ENCODE measurements at places on chromosomes 11 and 22.

DNA sequence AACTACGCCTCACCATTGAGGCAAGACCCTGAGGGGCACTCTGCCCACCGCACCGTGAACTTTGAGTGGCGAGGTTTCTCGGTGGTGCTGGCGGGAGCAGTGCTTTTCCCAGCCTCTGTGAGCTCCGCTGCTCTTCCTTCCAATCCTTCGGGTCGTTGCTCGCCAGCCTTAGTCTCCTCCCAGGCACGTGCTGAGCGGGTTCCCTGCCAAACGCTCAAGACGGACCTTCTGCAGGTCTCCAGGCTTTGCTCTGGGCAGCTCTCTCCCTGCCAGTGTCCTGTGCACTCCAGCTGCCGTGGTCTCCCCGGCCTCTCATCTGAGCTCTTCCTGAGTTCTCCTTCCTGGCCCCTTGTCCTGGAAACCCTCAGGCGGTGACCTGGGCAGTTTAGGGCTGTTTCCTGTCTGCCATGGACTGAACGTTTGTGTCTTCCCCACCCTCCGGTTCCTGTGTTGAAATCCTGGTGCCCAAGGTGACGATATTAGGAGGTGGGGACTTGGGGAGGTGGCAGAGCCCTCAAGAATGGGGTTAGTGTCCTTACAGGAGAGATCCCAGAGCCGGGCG lies 11.2 kb upstream of the MUC6 start:
- no peak for DNase-seq

- DNase-seq = no peak
These were observed 633.0 kb downstream of the TBC1D22A start for GRCh38 chr22:47395481-47395880.

DNA sequence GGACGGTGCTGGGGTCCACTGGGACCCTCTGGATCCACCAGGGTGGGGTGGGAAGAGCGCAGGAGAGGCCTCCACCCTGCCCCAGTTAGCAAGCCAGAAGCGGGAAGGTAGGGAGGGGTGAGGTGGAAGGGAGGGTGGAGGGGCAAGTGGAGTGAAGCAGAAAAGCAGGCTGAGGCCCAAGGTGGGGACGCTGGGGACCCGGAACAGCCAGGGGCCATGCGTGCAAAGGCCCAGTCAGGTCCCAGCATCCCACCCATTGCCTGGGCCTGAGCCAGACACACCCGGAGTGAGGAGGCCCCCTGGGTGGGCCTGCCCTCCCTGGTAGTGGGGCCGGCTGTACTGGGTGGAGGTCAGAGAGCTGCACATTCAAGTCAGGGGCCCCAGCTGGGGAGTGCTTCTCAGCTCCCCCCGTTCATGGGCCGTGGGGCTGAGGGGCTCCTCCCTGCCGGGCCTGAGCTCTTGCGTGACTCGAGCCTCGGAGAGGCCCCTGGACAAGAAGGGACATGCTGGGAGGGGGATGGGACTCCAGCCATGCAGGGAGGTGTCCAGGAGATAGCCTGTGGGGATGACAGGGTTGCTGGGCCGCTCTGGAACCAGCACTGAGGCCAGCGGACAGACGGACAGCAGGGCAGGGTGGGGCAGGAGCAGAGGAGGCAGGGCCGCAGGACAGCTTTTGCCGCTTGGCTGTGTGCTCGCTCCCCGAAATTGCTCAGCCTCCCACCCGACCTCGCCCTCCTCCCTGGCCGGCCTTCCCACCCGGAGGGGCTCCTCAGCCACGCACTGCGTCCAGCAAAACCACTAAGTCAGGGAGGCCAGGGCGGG lies 7.7 kb downstream of the TNNT3 start:
- DNase-seq = no peak

DNA sequence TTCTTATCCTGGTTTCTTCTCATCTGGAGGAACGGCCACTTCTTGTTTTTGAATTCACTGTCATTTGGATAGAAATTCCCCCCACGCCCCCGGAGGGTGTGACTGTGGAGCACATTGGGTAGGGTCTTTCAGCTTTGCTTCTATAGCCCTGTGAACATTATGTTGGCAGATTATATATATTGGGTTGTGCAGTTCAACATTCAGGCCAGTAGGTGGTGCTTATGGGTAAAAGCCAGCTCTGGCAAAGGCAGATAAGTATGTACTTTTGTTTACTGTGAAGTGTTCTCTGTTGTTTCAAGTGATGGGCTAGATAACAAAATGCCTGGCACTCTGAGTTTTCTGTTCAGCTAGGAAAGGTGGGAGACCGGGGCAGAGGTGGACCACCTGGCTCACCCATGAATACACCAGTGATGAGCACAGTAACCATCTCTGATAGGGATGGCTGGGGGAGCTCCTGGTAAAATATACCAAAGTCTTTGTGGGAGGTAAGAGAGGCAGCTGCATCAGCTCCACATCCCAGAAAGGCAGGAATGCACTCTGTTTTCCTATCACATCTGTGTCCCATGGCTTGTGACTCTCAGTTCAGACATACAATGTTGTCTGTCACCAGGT lies 1348.2 kb upstream of the RAG2 start:
- DNase-seq = no peak

DNA sequence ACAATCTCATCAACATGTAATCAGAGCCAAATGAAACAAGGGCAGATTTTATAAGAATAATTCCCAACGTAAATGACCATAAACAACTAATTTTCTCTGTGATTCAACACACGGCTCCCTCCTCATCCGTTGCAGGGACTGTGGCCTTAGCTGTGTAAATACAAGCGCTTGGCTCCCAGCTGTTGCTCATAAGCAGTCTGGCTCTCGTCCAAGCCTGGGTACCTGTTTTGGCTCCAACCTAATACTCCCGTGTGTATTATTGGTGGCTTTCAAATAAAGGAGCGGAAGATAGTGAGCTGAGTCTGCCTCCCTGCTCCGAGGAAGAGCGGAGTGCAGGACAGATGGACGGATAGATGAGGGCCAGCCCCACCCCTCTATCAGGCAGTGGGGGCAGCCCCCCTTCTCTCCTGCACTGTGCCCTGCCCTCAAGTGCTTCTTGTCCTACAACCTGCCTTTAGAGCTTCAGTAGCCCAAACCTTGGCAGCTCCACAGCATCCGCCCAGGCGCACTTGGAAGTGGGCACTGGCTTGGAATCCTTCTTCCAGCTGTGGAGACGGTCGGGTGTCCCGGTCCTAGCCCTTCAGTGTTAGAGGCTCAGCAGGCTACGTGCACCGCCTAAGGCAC lies 670.9 kb downstream of the BRD1 start:
- no peak for DNase-seq

DNA sequence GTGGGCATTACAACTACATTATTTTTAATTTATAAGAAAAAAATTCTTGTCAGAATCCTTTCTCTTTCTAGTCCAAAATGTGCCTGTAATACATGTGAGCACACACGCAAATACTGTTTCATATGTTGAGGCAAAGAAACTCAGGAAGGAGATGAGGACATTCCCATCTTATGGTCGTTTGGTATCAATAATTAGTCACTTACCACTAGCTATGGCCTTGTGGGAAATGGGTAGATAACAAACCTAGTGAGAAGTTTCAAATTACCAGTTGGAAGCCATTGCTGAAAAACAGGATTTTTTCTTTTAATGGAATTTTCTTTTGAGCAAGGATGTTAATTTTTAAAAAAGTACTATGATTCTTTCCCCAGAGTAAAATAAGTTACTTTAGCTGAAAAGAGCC lies 25.7 kb downstream of the AMOTL1 start:
- DNase-seq = no peak

- no peak for DNase-seq
These were observed 25.1 kb upstream of the GUCY1A2 start for GRCh38 chr11:107043242-107044006.

GRCh38 chr11:122165607-122166371 lies 49.8 kb upstream of the BLID start:
- no peak for DNase-seq

DNA sequence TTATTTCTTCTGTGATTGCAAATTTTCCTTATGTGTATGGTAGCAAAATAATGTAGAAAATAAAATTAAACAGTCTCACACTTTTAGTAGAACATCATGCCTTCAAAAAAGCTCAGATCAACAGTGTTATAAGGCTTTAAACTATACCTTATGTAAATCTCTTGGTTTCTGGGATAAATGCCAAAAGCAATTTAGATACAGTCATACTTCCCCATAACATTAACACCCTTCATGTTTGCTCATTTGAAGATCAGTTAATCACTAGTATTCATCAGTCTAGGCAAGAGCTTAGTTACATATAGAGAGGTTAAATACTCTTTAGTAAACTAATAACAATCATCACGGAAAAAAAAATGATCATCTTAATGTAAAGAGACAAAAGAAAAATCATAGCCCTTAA lies 421.8 kb upstream of the ANO3 start:
- no peak for DNase-seq

DNA sequence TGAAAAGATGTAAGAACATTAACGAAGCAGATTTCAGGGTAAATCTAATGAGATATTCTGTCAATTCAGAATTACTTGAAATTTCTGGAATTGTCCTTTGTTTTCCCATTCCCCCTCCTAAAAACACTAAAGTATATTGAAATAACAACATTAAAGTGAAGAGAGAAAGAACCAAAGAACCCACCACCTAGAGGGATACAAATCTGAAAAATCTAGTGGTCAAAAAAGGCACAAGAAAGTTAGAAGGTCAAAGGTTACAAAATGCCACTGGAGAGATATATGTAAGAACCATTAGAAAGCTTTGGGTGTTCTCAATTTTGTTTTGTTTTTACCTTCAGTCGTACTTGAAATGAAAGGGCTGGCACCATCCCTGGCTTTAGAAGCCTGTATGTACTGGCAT lies 57.9 kb downstream of the DENND5A start:
- no peak for DNase-seq

All from activated T-cell treated with anti-CD3 and anti-CD28 coated beads, Interleukin-2, amount 50 U/mL, for 4 hours (primary cell).